CD4-positive, alpha-beta T cell treated with Interleukin-17A for 4 hours (primary cell): ENCODE measurements at places on chromosomes 2 and 18.

DNA sequence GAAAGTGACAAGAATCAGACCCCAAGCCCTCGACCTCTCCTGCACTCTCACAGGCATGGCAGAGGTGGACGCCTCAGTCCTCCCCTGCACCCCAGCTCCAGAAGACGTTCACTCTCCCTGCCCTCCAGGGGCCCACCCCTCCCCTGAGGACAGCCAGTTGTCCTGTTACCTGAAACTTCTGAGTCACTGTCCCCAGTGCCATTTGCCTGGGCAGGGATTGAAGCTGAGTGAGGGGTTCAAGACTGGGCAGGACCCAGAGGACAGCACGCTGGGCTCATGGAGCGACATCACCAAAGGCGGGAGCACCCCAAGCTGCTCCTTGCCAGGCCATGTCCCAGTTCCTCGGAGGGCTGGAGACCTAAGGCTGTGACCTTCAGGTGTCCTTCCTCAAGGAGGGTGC is 34.2 kb upstream of the COL6A3 start:
- DNase-seq, result no peak

DNA sequence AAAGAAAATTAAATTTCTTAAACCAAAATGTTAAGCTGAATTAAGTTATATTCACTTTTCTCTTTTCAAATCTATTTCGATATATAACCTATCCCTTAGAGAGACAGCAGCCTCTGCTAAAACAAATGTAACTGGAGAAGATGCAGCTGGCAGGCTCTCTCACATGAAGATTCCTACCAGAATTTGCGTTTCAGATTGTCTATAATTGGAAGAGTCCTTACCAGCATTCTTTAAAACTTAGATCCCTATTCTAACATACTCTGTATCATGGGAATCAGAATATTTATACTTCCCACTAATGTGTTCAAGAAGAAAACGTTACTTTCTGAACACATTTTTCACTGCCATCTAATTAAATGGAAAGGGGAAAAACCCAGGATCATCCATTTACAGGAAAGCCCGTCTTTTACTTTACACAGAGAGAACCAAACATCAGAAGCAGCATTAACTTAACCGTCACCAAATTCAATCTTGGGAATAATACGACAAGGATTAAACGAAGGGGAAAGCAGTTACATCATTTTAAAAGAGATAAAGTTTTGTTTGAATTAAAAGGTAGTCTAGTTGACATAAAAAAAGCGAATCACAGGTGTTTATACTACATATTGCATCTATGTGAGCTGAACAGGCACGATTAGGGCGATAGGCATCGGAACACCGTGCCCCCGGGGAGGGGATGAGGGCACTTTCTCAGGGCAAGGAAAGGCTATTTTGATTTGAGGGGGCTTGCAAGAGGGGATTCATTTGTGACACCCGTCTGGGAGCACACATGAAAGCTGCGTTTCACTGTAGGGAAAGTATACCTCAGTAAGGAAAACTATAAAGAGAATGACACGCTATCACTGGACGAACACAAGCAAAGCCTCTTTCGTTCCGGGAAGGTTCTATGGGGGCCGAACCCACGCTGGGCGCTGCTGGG is 1.3 kb downstream of the PTPN2 start:
- no peak for DNase-seq

GRCh38 chr18:2657788-2658458 is 2.4 kb downstream of the SMCHD1 start:
- no peak for DNase-seq

DNA sequence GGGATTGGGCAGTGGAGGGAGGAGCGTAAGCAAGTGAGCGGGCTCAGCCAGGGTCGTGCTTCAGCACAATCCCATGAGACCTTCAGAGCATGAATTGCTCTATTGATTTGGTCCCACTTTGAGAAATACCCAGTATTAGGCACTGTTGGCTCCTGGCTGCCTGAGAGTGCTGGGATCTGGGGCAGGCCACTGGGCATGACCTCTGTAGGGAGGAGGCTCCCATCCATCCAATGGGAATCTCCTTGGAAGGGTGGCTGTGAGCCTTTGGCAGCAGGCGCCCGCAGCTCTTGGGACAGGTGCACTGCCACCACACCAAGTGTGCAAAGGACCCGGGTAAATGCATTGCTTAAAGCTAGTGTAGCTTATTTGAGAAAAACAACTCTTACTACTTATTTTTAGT is 137.5 kb downstream of the LDLRAD4 start:
- no peak for DNase-seq

DNA sequence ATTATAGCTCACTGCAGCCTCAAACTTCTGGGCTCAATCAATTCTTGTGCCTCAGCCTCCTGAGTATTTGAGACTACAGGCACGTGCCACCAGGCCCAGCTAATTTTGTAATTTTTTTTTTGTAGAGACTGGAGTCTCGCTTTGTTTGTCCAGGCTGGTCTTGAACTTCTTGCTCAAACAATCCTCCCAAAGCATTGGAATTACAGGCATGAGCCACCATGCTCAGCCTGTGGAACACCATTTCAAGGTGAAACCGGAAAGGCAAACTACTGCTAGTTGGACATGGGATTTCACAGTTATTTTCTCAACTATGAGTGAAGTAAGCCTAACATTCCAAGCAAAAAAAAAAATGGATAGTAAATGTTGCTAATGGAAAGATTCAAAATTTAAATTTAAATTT is 20.9 kb upstream of the TGIF1 start:
- DNase-seq, result no peak
